ENCODE measurements at places on chromosomes 11 and 22. TPM values are rescaled to one million over a fixed set of nuclear protein-coding genes. Genes with fewer than 3 reads are reported as not detected.

Gene KIF18A
- total RNA-seq = 26.0 TPM

Gene LINC01488
- total RNA-seq = not detected

Gene HPX
- total RNA-seq = 0.18 TPM

Gene SMIM35
- total RNA-seq = 0.55 TPM

Gene RFPL3
- total RNA-seq = not detected

Gene TMEM132A
- total RNA-seq = not detected

Gene UBQLNL
- total RNA-seq = 0.13 TPM

Gene C22orf42
- total RNA-seq = not detected

Gene CALCB
- 1.1 TPM for total RNA-seq

Gene TRIM48
- not detected for total RNA-seq

Gene RFPL1
- not detected for total RNA-seq

GRCh38 chr11:105670811-105671210, 60.9 kb downstream of the GRIA4 start:
- DNase-seq = no peak

DNA sequence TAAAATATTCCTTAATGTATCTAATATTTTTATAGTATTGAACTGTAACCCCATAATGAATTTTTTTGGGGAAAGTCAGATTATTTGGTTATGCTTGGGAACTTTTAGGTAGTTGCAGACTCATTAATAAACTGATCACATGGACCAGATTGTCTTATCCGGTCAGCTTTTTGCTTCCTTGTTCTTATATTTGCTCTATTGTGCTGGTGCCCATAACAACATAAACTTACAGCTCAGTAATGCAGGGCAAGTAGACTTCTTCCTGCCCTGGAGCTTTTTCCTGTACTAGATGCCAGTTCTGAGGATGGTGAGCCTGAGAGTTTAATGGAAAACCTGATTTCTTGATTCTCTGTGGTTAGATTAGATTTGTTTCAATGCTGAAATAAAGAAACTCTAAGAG, 53.2 kb downstream of the MTMR3 start:
- DNase-seq = no peak

GRCh38 chr22:50131894-50132293, 38.6 kb upstream of the PANX2 start:
- no peak for DNase-seq

GRCh38 chr11:104390651-104391050, 226.7 kb upstream of the PDGFD start:
- DNase-seq = no peak

- no peak for DNase-seq
These were observed 46.9 kb downstream of the DDX6 start for GRCh38 chr11:118744046-118744445.

- DNase-seq = no peak
These were observed 53.2 kb downstream of the MN1 start for GRCh38 chr22:27748349-27748748.

DNA sequence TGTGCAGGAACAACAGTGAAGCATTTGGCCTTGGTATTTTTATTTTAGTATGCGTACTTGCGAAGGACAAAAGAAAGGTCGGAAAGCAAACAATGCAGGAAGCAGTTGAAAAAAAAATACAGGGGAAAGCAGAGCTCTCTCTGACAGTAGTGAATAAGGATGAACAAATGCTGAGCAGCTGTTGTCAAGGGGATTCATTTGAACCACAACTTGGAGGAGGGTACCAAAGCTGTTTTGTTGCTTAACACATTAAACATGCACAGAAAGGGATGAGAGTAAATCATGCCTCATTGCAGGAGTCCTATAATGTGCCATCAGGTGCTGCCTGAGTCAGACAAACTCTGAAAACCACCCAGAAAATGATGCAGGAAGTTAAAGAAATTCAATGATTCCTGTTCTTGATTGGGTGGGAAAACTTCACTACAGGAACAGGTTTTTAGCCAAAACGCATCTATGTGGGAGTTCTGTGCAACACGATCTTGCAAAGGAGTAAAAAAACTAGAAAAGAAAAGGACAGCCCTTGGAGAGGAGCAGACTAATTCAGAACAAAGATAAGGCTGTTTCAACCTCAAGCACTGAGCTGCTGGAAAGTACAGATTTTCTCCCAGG, 2113.5 kb downstream of the LRRC4C start:
- DNase-seq = no peak

DNA sequence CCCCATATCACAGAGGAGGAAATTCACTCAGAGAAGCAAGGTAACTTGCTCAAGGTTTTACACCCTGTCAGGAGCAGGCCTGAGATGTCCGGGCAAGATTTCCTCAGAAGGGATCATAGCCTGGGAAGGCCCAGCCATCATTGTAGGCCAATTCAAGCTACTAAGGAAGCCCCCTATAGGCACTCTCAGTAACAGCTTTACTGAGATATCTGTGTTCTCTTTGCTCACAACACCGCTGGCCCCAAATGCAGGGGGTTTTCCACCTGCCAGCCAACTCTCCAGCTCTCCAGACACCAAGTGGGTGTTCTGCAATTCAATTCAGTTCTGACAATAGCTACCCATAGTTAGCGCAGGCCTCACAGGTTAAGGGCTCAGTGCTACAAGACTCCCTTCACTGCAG, 84.0 kb downstream of the SLC36A4 start:
- no peak for DNase-seq

DNA sequence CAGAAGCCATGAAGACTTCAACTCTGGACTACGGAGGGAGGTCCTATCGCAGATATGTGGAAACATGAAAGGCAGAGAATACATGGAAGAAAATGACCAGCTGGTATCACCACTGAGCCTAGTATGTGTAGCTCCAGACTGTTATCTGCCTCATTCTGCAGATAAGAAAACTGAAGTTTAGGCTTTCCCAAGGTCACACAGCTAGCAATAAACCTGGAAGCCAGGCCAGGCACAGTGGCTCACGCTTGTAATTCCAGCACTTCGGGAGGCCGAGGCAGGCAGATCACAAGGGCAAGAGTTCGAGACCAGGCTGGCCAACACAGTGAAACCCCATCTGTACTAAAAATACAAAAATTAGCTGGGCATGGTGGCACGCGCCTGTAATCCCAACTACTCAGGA, 15.6 kb upstream of the VWCE start:
- DNase-seq = no peak

GRCh38 chr11:63614136-63614671, at the start of gene PLAAT3:
PLAAT3 (minus strand) TSS chr11:63614433; CDS start chr11:63614014, 419 bp downstream.
- DNase-seq = peak; percentile 44

GRCh38 chr11:20937826-20938225, 268.4 kb downstream of the NELL1 start:
- no peak for DNase-seq

GRCh38 chr11:117535850-117536411, 208.3 kb downstream of the CEP164 start:
- no peak for DNase-seq

- no peak for DNase-seq
These were observed 9.0 kb upstream of the RRM1 start for GRCh38 chr11:4085575-4085974.

DNA sequence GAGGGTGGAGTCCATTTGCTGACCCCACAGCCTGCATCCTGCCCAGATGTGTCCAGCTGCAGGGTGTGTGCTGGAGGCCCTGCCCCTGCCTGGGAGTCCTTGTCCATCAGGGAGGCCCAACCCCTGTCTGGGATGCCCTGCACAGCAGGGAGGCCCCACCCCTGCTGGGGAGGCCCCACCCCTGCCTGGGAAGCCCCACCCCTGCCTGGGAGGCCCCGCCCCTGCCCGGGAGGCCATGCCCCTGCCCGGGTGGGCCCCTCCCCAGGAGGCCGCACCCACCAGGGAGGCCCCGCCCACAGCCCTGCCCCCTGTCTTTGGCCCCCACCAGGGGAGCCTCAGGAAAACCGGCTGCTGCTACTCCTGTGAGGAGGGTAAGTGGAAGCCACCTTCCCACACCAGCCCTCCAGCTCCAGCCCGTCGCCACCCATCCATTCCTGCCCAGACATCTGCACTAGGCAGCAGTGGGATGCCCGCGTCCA, 37.2 kb downstream of the MUC5B start:
- DNase-seq = peak; percentile 44

DNA sequence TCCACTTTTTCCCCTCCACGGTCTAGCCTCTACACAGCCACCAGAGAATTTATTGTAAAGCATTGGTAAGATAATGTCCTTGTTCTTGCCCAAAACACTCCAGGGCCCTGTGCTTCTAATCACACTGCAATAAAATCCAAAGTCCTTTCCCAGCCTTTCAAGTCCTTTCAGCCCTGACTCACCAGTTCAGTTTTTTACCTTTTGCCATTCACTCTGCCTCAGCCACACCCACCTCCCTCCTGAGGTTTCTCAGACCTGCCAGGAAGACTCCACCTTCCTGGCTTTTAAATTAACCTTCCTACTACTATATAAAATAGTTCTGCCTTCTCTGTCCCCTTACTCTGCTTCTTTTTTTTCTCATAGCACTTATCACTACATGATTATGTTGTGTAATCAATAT, 91.0 kb upstream of the ARHGAP32 start:
- DNase-seq = no peak
